ENCODE measurements at places on chromosomes 5 and 9.

GRCh38 chr5:170246126-170246870 lies 13.5 kb downstream of the C5orf58 start:
- no peak for DNase-seq

GRCh38 chr9:110691002-110691549 lies 22.5 kb downstream of the MUSK start:
- no peak for DNase-seq

DNA sequence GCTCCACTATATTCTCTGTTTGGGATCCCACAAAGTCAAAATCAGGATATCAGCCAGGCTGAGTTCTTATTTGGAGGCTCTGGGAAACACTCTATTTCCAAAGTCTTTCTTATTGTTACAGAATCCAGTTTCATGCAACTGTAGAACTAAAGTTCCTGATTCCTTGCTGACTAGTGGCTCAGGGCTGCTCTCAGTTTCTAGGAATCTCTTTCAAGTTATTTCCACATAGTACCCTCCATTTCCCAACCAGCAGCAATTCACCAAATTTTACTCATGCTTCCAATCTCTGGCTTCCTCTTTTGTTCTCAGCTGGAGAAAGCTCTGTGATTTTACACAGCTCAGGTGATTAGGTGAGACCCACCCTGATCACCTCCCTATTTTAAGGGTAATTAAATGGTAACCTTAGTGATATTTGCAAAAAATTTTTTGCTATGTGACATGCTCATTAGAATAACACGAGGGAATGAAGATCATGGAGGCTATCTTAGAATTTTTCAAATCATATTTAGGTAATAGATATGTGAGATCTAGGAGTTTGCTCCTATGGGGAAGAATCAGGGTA lies 794.9 kb upstream of the ARRDC3 start:
- DNase-seq, result no peak

- no peak for DNase-seq
These were observed 1499.6 kb downstream of the EFNA5 start for GRCh38 chr5:106171132-106171531.

- DNase-seq, result no peak
These were observed 4.1 kb downstream of the NACC2 start for GRCh38 chr9:136090768-136091581.

DNA sequence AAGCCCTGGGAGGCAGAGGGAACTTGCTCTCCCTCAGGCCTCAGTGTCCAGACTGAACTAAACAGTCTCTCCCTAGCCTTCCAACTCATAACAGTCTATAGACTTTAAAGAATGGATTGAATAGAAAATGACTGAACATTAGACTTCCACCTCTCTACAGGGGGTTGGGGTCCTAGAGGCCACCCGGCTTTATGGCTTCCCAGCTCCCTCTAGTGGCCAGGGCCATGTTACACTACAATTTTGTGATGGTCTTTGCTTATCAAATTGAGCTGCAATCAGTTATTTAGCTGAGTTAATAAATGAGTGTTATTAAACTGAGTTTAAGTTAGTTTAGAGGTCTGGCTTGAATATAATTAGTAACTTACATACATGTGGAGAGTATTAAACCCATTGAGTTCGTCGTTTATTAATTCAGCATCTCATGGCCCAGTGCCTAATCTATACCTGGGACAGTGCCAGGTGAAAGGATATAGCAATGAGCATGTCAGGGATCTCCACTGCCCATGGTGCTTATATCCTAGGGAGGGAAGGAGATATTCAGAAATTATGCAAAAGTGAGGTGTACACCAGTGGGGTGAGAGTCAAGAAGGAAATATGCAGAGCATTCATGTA lies 105.2 kb downstream of the SH3TC2 start:
- DNase-seq, result peak; percentile 51

- no peak for DNase-seq
These were observed 757.6 kb downstream of the SEMA5A start for GRCh38 chr5:8788246-8788645.

DNA sequence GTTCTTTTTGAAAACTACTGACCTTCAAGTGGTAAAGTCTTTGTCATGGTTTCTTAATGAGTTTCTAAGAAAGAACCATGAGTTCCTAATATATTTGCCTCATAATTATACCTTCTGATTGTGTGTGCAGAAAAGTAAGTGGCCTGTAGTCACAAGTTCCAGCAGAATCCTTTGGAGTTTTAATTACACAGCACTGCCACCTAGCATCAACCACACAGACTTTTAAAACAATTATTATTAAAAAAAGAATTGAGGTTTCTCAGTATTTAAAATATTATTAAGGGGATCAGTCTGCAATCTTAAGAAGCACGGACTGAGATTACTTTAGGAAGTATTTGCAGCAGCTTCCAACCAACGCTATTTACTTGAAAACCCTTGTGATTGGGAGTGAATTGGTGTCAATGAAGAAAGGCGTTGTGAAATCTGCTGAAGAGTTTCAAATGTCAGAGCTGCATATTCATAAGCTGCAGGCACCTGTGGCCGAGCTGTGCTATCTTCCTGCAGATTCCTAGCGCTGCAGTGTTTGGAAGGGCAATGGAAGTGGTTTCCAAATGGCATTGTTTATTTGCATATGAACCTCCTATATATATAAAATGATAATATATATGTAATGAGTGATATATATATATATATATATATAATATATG lies 1074.2 kb upstream of the WWC1 start:
- no peak for DNase-seq

DNA sequence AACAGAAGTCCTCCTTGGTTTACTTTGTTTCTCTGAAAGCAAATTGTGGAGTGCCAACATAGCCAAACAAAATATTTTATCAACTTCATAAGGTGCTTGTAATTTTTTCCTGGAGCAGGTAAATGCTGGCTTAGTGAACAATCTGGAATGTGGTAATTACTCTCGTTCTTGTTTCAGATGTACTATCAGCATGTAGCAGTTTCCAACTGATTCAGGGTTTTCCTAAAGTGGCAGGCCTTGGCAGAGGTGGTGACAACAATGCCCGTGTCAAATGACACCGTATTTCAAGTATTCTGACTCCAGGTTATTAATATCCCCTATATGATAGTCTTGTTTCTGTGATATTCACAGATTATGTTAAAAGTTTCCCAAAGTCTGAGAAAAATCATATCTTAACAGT lies 1.2 kb downstream of the C9orf72 start:
- peak; percentile 9 for DNase-seq

GRCh38 chr5:135365281-135365680 lies 33.8 kb downstream of the MACROH2A1 start:
- DNase-seq, result no peak

DNA sequence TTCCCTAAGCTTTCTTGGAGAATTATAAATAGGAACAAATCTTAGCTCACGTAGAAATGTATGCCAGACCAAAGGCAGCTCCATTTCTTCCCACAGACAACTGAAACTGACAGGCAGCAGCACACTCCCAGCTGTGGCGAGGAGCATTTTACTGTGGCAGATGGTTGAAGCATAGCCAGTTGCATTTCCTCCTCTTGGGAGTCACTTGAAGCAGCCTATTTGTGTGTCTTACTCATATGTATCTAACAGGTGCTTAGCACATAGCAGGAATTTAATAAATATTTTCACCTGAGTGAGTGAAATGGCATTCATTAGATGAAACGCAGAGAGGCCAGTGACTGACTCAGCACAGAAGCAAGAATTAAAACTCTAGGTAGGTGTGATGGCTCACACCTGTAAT lies 12.3 kb upstream of the MTMR12 start:
- DNase-seq, result peak; percentile 84

GRCh38 chr5:154264549-154265196 lies 74.1 kb downstream of the GALNT10 start:
- DNase-seq, result no peak

DNA sequence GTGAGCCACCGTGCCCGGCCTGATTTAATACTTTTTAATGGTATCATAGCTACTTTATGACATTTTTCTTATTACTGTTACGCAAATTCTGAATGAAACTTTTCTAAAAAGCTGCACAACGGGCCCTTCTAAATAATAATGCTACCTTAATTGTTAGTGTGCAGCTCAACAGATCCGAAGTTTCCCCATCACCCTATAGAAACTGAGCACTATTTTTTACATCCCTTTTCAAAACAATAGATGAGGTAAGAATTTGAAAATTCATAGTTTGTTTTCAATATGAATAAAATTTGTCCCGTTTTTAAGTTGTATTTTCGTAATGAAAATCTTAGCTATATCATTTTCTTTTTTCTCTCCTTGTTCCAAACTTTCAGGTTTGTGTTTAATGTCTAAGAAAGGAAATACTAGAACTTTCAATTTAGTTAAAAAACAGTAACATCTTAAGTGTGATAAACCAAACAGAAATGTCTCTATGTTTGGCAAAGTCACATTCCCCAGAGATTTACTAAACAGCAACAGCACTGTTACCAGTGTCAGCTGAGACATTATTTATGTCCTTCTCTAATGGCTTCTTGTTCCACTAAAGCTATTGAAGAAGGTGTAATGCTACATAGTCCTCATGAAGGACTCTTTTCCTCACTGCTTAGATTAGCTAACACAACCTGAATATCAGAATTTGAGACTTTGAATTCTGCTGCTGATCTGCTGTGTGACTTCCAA lies 22.9 kb downstream of the KIF2A start:
- DNase-seq, result no peak

DNA sequence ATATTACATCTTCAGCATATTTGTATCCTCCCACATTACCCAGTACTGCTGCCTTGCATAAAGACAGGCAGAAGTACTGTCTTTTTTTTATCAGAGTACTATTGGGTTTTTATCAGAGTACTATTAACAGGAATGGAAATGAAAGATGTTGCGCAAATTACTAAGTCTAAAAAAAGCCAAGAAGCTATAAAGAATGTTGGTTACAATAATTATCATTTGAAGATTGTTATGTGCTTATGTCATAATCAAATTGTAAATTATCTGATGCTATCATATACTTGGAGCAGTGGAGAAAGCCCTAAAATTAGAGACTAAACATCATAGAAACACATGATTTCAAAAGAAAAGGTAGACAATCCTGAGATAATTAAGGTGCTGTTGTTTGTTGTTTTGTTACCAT lies 188.8 kb downstream of the CCDC192 start:
- no peak for DNase-seq

DNA sequence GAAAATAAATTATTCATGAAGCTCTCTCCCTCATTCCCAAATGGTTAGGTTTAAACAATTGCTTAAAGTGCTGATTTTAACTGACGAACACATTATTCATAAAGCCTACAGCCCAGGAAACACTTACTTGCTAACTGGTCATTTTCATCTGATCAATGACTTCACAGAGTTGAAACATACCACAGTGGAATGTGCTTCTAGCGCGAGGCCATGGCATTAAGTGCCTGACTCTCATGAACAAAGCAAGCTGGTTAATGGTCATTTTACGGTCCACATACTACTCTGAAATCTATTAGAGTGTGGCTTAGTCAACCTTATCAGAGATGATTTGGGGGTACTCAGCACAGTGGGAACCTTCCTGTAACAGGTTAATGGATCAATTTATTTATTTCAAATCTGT lies 114.6 kb downstream of the MED27 start:
- peak; percentile 55 for DNase-seq

GRCh38 chr9:89714321-89714720 lies 109.5 kb downstream of the GADD45G start:
- peak; percentile 9 for DNase-seq

DNA sequence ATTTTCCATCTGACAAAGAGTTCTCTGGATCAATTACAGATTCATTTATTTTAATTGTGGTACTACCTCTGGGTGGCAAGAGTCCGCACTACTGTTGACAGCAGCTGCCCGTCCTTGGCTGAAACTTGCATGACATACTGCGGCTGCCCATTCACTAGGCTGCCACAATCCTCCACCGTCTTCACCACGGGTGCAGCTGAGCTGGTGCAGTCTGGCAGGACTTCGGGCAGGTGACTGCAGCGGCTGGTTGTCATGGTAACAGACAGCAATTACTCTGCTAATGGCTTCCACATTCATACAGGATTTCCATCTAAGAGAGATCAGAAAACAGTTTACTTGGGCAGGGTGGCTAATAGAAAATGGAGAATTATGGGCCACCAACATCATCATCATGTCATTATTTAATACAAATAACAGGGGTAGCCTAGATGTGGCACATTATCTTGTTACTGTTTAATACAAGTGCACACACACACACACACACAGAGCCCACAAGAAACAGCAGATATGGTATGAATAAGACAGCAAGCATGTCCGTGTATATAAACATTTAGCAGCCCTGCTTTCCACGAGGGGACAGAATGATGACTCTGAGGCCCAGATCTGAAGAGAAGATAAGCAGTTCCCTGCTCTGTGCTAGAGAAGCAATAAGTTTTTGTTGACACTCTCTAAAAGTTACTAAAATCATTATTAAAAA lies 112.3 kb downstream of the MARCHF3 start:
- DNase-seq, result peak; percentile 63

DNA sequence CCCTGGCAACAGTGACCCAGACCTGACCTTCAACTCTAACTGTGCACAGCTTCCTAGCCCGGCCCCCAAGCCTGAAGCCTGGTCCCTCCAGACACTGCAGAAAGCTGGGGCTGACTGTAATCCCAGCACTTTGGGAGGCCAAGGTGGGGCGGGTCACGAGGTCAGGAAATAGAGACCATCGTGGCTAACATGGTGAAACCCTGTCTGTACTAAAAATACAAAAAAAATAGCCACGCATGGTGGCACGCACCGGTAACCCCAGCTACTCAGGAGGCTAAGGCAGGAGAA lies 35.9 kb downstream of the ADAMTS2 start:
- no peak for DNase-seq

- peak; percentile 90 for DNase-seq
These were observed 110.5 kb downstream of the SNX18 start for GRCh38 chr5:54628050-54628449.

- DNase-seq, result no peak
These were observed 31.9 kb upstream of the SPARC start for GRCh38 chr5:151718646-151719045.

DNA sequence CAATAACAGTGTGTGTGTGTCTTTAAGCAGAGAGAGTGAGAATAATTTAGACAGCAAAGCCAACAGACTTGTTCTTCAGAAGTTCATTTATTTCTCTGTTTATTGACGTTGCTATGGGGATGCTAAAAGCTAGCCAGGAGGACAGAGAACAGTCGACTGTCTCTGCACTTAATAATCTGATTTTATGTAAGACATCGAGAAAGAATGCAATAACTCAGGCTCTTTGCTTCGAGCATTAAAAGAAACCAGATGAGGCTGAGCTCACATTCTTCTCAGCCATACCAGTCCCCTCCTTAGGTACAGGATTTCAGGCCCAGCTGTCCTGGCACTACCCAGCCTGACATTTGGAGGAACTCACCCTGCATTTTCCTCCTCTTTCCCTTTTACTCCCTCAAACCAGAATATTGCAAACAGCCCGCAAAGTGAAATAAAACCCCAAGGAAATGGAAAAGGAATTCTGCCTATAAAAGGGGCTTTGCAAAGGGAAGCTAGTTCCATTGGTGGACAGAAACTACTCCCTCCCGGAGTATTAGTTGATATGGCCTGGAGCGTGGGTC lies 44.5 kb upstream of the DPYSL3 start:
- DNase-seq, result peak; percentile 53

DNA sequence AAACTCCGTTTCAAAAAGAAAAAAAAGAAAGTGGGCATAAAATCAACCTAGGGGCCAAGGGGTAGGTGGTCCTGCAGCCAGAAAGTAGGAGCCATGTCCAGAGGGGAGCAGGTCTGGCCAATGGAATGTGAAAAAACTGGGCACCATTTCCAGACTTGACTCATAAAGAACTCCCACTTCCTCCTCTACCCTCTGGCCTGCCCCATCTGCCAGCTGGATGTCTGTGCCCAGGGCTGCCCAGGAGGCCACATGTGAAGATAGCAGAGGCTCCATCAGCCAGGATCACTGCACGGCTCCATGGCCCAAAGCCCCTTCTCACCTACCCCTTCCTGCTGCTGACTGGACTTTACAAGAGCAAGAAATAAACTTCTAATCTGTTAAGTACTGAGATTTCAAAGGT lies 42.1 kb upstream of the EEIG1 start:
- peak; percentile 43 for DNase-seq

- DNase-seq, result no peak
These were observed 55.9 kb upstream of the KLF9 start for GRCh38 chr9:70470050-70471015.
